ENCODE measurements at places on chromosomes 5 and 9.
A peak's percentile ranks its signal among the peaks of the same experiment; 100 is the strongest.

- peak; percentile 64 for DNase-seq
Observed at GRCh38 chr9:135914921-135915320, 7.6 kb upstream of the CAMSAP1 start.

- DNase-seq: peak; percentile 19
Observed at GRCh38 chr5:100647461-100648230, 112.5 kb downstream of the FAM174A start.

DNA sequence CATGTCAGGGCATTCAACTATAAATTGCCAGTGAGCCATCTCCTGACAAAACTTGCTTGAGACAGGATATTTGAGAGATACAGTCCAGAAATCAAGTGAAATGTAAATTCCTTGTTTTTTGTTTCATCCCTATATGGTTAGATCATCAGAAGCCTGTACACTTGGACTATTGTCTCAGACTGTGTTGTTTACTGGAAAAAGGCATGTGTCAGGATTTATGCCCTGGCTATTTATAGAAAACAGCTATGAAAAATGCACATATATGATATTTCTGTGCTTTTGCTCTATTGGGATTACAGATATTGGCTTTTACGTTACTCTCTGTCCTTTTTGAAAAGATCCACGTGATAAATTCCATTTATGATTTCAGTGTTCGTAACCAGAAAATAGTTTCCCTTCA, 44.2 kb downstream of the IL31RA start:
- no peak for DNase-seq

DNA sequence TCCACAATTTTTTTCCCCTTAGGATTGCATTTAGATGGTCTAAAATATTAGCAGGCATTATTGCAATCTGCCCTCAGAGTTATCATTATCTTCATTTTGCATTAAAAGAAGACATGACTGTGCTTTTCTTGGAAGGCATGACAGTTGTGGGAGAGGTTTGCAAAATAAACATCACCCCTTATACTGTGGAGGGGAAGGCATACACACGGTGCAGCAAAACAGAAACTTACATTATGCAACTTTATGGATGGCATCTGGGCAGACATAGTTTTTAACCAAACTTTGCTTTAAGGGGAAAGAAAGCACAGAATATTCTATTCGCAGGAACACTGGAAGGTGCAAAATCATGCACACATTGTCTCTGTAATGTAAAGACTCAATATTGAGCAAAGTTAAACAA, 505.8 kb upstream of the ADAMTS16 start:
- DNase-seq: no peak

- DNase-seq: peak; percentile 61
Observed at GRCh38 chr5:96288845-96289185, 144.2 kb downstream of the PCSK1 start.

- DNase-seq: peak; percentile 63
Observed at GRCh38 chr9:107239474-107239873, 43.6 kb upstream of the RAD23B start.

GRCh38 chr5:103744159-103744558, 181.6 kb upstream of the NUDT12 start:
- peak; percentile 58 for DNase-seq

GRCh38 chr9:136625101-136626065, 37.3 kb upstream of the EGFL7 start:
- DNase-seq: peak; percentile 64

- DNase-seq: peak; percentile 79
Observed at GRCh38 chr5:17105744-17106418, 111.5 kb upstream of the BASP1 start.

- DNase-seq: no peak
Observed at GRCh38 chr5:181173027-181173419, 25.6 kb downstream of the OR2V2 start.

DNA sequence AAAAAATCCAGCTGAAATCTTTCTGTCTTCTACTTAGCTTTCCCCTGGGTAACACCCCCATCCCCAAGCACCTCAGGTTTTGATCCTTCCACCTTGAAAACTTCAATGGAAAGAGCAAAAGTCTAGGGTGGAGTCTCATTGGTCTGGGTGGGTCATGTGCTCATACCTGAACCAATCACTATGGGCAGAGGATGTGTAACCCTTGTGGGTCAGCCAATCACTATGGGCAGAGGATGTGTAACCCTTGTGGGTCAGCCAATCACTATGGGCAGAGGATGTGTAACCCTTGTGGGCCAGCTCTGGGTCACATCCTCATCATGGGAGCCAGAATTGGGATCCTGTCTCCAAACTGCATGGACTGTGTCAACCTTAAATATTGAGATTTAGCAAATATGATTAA, 18.5 kb downstream of the NAIF1 start:
- peak; percentile 18 for DNase-seq

GRCh38 chr5:23316060-23316591, 191.3 kb upstream of the PRDM9 start:
- no peak for DNase-seq

DNA sequence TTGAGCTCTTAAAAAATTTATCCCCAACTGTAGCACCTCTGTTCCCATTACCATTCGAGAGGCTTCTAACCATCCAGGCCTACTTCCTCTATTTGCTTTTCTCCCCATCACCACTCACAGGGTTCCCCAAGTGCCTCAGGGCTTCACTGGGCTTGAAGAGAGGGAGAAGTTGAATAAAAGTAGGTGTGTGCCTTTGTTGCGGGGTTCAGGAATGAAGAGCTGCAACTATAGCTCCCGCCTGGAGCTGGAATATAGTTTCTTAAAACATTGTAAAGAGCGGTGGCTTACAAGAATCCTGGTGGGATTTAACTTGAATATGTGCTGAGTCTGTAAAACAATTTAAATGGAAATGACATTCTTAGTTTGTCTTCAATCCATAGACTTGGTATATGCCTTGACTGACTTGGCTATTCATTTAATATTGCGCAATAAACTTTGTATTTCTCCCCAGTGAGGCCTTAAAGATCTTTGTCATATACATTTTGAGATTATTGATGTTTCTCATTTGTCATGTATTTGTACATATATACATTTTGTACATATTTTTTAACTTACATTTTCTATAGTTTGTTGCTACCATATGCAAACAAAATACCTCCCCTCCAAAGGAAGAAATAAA, 7.2 kb downstream of the ENTREP1 start:
- DNase-seq: no peak

DNA sequence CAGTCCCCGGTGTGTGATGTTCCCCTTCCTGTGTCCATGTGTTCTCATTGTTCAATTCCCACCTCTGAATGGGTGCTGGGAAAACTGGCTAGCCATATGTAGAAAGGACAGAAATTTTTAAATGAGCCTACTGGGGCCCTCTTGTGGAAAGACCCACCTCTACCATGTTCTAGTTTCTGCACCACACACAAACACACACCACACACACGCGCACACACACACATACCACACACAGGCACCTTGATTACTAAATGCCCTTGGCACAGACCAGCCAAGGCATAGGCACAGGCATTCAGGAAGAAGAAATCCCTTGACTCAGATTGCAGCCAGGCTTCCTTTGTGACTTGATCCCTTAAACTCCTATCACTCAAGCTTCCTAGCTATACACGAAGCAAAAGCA, 60.5 kb downstream of the SIL1 start:
- peak; percentile 34 for DNase-seq

DNA sequence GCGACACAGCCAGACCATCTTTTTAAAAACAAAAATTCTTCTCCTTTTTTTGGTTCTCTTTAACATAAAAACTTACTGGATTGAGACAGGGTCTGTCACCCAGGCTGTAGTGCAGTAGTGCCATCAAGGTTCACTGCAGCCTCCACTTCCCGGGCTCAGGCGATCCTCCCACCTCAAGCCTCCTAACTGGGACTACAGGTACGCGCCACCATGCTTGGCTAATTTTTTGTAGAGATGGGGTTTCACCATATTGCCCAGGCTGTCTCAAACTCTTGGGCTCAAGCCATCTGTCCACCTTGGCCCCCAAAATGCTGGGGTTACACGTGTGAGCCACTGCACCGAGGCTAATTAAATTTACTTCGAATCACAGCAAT, 13.8 kb downstream of the HNRNPK start:
- DNase-seq: no peak

DNA sequence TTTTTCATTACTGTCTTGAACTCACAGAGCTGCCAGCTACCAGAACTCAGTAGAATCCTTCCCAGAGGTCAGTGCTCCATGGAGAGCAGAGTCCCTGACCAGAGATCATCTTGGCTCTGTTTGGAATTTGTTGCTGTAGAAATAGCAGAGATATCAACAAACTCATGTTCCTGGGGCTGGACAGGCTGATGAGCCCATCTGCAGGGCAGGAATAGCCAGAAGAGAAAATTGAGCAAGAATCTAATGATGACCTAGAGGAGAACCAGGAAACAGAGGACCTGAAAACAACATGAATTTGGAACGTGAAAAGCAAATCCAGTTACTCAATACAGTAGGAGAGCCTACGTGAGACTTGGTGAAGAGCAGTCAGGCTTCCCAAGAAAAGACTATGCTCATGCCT, 437.8 kb downstream of the PLK2 start:
- DNase-seq: no peak

DNA sequence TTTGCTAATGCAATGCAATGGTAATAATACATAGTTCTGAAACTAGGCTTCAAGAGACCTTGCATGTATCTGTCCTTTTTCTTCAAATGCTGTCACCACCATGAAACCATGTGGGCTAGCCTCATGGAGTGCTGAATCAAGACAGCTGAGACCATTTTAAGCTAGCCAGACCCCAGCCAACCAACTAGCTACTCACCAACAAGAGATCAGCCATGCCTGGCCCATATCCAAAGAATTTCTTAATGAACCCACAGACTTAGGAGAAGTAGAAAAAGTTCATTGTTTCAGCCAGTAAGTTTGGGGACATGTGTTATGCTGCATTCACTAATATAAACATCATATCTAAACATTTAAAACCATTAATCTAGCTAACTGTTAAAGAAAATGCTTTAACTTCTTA, 139.8 kb upstream of the EDIL3 start:
- DNase-seq: no peak

DNA sequence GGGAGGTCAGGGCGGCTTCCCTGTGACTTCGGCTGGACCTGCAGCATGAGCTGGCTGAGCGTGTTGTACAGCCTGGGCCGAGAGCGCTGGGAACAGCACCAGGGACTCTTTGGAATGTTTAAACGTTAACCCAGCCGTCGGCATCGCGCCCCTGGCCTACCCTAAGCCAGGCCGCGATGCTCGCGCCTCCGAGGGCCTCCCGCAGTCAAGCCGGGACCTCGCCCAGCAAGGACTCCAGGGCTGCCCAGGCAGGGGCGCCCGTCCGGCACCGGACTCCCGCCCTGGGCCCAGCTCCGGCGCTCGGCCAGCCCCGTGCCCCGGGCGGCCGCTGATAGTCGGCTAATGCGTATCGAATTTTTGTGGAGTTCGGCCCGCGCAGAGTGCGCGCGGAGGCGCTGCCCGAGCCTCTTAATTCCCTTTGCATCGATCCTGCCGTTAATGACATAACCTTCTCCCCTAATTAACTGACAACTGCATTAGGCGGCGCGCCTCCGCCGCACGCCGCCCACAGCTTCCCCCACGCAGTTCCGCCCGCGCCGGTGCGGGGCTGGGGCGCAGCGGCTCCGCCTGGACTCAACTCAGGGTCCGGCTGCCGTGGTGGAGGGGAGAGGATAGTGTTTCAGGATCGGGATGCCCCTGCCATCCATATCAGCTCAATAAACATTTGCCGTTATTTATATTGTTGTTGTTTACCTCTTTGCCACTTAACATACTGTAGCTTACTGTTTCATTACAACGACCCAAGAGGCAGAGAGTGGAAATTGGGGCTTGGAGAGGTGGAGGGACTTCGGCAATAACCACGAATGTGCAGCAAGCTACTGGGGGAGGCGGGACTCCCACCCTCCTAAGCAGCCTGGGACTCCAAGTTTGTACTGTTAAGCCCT, 28.8 kb upstream of the CDC23 start:
- DNase-seq: peak; percentile 42

DNA sequence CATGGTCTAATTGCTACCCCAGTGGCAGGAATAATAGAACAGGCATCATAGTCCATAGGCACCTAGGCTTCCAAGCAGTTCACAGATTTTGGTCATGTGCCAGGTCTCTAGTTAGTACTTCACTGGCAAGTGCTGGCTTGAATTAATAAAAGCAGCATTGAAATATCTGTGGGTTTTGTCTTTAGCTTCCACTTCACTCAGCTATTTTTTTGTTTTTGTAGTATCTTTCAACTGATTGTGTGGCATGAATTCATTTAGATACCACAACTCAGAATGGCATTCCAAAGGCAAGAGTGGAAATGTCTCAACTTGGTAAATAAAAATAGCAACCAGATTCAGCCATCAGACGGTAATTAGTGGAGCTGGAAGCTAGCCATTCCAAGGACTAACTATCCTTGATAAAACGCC, 27.9 kb upstream of the ITGA2 start:
- no peak for DNase-seq

DNA sequence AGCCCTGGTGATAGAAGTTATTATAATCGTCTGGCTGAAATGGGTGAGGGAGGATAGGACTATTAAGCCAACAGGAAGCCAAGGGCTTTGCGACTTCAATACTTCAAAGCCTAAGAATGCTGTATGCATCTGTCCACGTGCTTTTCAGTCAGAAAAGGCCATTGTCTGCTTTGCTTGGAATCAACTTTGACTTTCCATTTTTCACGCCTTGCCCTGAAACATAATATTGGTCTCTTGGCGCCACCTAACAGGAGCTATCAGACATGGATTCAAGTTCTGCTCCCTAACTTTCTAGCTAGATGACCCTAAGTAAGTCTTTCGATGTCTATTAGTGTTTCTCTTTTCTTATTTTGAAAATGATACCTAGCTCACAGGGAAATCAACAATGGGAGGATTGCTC, 572.6 kb downstream of the TLR4 start:
- no peak for DNase-seq

- DNase-seq: no peak
Observed at GRCh38 chr5:175579742-175580432, 78.0 kb upstream of the HRH2 start.

DNA sequence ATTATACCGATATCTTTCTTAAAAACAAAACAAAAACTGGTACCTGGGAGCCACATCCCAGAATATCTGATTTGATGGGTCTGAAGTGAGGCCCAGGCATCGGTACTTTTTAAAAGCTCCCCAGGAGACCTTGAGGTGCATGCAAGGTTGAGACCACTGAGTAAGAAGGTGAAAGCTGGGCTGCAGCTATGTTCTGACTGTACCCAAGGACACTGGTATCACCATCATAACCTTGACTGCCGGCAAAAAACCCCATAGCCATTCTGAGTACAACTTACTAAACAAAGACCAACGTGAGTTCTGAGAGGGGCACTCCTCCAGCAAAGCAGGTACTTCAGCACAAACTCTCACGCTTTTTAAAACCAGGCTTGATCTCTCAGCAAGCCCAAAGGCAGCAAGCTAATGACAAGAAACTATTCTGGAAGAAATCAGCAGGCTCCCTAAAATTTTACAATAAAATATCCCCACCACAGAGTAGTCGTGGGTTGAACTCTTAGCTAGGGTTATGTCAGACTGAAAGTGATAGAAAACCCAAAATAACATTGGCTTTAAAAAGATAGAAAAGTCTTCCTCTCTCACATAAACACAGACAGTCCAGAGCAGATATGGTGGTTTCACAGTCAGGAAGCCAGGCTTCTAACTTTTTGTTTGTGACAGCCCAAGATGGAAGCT, 263.9 kb downstream of the SAXO1 start:
- no peak for DNase-seq
